Forelimb muscle (tissue), 1 donor: ENCODE measurements at places on chromosomes 12 and 14.
A peak's percentile ranks its signal among the peaks of the same experiment; 100 is the strongest.

GRCh38 chr14:33755358-33755757 lies 195.5 kb downstream of the EGLN3 start:
- DNase-seq, result no peak

DNA sequence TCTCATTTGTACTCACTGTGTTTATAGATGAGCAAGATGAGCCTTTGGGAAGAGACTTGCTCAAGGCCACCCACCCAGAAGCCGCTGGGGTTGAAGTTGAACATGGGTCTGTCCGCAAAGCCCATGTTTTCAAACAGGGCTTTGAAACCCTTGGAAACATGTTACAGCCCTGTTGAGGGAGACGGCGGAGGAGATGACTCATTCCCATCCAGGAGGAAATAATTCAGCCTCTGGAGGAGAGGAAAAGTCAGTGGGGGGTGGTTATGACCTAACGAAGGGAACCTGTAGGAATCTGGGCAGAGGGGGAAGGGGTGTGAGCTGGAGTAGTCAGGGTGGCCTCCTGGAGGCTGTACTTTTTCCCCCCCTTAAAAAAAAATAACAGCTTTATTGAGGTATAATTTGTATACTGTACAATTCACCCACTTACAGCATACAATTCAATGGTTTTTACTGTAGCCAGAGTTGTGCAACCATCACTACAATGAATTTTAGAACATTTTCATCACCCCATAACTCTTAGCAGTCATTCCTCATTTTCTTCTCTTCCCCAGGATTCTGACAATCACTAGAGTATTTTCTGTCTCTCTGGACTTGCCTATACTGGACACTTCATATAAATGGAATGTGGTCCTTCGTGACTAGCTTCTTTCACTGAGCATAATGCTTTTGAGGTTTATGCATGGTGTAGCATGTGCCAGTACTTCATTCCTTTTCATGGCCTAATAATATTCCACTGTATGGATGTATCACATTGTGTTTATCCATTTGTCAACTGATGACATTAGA lies 1.9 kb upstream of the RIN3 start:
- no peak for DNase-seq

- no peak for DNase-seq
Measured at GRCh38 chr12:97630875-97631274, 168.3 kb downstream of the RMST start.

GRCh38 chr14:54782751-54783659 lies 119.6 kb downstream of the GCH1 start:
- no peak for DNase-seq

DNA sequence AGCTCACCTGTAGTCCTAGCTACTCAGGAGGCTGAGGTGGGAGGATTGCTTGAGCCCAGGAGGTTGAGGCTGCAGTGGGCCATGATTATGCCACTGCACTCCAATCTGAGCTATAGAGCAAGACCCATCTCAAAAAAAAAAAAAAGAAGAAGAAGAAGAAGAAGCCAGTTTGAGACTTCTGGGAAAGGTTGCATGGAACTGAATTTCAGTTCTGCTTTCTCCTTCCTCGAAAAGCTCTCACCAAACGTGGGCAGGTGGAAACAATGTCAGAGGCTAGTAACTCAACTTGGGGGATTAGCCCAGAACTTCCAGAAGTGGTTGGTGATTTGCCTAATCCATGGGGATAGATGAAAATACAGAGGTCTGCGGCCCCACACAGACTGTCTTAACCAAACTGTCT lies 18.7 kb downstream of the FLVCR2 start:
- DNase-seq, result no peak

GRCh38 chr12:76028571-76029277 lies 2.9 kb downstream of the PHLDA1 start:
- no peak for DNase-seq

- peak; percentile 50 for DNase-seq
Measured at GRCh38 chr14:61476754-61477410, 155.5 kb downstream of the PRKCH start.

GRCh38 chr14:101900253-101900652 lies 64.1 kb upstream of the DYNC1H1 start:
- no peak for DNase-seq

GRCh38 chr14:99595034-99595433 lies 9.0 kb downstream of the CCDC85C start:
- no peak for DNase-seq

DNA sequence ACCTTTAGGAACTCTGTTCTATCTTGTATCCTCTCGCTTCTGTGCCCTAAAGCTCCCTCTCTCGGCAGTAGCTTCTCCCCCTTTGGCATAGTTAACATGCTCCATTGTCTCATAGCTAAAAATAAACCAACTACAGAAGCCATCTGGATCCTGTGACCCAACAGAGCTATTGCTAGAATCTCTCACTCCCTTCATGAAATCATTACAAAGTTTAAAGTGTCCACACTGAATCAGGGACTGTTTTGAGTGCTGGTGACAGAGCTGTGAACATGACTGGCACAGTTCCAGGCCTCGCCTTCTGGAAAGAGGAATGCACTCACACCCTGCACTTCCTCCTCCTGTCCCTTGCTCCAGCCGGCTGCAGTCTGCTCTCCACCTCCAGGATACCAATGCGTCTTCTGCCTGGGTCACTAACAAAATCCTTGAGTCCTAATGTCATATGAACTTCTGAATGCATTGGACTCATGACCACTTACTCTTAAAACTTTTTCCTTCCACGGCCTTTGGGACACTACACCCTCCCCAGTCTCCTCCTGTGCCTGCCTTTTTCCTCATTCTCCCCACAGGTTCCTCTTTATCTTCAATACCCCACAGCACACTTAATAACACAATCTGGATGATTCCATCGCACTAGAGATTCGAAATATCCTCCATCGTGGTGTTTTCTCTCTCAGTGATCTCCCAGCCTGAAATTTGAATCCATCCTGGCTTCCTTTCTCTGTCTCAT lies 13.2 kb downstream of the PLBD1 start:
- DNase-seq, result peak; percentile 16

DNA sequence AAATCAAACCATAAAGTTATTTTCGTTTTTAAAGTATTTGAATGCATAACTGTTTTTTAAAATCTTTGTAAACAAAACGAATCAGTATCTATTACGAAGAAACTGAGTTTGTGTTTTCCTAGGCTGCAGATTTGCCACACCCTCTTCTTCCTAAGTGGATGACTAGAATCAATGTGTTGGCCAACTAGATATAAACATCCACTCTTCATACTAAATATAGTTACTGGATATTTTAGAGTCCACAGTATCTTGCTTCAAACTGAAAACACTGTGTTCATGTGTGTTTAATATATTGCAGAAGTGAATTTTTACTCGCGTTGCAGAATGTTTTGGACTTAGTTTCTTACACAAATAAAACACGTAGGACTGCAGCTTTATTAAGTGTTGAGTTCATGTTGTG lies 63.2 kb downstream of the KLHL28 start:
- no peak for DNase-seq
